Stomach (tissue), 19 donors: ENCODE measurements at places on chromosomes 16 and 17. TPM values are rescaled to one million over a fixed set of nuclear protein-coding genes. Genes with fewer than 3 reads are reported as not detected.

DNA sequence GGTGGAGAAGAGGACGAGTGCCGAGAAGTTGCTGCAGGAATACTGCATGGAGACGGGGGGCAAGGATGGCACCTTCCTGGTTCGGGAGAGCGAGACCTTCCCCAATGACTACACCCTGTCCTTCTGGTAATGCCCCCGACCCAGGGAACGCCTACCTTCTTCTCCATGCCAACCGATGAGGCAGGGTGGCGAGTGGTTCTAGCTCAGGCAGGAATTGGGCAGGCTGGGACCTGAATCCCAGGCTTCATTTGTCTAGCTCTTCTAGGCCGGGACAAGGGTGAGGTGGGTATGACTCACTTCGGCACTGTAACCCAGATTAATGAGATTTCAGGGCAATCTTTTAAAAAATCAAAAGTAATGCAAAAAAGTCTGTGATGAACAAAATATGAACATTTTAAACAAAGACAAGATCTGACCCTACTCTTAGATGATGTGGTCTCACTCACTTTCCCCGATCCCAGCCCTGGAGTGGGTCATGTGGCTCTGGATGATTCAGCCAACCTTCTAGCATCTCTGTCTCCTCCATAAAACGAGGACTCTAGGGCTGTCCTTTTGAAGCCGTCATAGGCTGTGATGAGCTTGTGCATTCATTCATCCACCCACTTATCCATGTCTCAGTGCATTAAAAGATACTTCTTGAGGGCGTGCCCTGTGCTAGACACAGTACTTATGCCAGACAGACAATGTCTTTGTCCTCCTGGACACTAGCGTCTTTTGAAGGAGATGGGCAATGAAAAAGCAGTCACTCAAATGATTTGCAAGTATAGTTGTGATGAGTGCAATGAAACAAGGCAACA, 102.6 kb downstream of the SDR42E1 start:
- DNase-seq, result no peak

DNA sequence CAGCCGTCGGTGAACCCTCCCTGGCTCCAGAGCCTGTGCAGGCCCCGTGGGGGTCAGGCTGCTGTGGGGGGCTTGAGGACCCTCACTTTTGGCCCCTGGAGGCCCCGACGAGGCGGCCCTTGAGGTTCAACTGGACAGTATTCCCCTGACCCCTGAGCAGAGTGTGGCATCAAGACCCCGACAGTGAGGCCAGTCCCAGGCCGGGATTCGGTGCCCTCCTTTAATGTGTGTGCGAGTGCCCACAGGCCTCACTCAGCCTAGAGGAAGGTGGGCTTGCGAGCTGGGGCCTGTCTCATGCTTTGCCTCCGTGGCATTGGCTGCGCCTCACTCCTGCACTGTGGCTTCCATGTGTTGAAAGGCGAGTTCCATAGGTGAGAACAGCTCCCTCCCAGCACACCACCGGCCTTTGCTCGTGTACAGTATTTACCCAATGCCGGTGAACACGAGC, 94.5 kb downstream of the METRNL start:
- DNase-seq, result no peak

GRCh38 chr16:73568769-73569168, 520.8 kb upstream of the ZFHX3 start:
- DNase-seq, result no peak

DNA sequence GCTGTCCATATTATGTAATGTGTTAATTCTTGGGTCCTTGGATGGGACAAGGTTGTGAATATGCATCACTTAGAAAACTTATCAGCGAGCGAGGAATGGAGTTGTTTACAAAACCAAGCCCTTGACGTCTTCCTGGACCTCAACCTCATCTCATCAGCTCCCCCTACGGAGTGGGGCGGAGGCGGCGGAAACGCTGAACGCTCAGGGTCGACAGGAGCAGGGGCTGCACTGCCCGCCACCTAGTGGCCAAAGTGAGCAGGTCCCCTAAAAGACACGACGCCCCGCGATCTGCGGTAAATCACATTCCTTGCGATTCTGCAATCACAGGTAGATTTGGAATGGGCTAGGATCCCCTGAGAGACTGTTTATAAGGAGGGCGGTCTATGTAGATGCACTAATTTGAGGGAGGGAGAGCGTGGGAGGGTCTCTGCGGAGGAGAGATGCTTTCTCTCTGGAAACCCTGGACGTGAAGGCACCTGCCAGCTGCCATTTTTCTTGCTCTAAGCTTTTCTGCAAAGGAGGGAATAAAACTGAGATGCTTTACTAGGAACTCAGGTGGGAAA, 5.4 kb upstream of the ICAM2 start:
- peak; percentile 80 for DNase-seq

DNA sequence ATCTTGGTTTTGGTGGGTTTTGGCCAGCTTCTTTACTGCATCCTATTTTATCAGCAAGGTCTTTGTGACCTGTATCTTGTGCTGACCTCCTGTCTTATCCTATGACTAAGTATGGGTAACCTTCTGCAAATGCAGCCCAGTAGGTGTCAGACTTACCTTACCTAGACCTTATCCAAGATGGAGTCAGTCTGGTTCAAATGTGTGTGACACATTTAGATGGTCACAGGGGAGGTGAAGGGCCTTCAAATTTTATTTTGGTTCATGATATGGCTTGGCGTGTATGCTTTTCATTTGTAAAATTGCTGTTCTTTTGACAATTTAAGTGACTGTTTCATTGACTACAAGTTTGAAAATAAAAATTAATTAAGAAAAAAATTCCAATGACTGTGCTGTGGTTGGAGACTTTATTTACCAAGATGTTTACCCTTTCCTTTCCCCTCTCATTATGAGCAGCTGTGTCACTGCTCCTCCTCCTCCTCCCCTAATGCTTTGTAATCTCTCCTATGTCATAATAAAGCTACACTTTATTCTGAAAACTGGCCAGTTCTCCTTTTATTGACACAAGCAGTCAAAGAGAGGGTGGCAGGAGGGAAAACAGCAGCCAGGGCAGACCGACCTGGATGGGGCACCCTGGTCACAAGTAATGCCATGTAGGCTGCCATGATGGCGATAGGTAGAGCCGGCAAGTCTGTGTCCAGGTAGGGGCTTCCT, 49.4 kb downstream of the TNFRSF13B start:
- no peak for DNase-seq

GRCh38 chr16:74774223-74775139, at the start of gene FA2H:
Gene FA2H, minus strand, starts transcription at chr16:74774820. Its CDS starts 65 bp downstream, at chr16:74774755.
- peak; percentile 96 for DNase-seq

DNA sequence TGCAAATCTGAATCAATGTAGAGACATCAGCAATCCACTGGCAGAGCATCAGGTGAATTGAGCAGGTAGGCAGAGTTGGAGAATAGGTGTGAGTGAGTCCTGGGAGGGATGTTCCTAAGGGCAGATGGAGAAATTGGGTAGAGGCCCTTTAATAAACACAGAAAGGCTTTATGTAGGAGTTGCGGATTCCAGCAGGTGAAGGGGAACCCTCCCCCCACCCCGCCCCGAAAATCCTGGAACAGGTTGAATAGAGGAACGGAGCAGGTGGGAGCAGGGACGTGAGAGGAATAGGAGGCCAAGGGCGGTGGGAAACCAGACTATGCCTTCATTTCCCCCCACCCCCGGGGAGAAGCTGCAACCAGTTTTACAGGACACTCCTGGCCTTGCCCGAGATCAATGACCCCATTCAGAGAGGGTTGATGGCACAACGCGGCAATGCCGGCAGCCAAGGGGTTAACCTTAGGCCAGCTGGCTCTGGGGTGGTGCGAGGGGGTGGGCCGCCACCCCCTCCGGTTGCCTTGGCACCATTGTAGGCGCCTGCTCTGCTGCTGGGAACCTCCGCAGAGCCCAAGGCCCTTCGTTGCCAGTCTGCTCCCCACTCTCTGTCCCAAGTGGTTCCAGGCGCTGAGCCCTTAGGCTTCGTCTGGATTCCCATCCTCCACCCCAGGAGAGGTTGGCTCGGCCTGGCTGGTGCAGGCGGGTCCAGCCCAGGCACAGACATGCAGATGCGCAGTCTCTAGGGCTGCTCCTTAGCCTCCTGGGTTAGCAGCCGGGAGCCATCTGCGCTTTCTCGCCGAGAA, 814 bp upstream of the RUNDC3A start:
- no peak for DNase-seq

GRCh38 chr16:75002474-75002873, 3.6 kb downstream of the ZNRF1 start:
- no peak for DNase-seq

GRCh38 chr16:81148277-81148676, 52.1 kb upstream of the GCSH start:
- DNase-seq, result no peak

- DNase-seq, result no peak
Observed at GRCh38 chr16:75189638-75190245, 17.2 kb downstream of the CTRB2 start.

DNA sequence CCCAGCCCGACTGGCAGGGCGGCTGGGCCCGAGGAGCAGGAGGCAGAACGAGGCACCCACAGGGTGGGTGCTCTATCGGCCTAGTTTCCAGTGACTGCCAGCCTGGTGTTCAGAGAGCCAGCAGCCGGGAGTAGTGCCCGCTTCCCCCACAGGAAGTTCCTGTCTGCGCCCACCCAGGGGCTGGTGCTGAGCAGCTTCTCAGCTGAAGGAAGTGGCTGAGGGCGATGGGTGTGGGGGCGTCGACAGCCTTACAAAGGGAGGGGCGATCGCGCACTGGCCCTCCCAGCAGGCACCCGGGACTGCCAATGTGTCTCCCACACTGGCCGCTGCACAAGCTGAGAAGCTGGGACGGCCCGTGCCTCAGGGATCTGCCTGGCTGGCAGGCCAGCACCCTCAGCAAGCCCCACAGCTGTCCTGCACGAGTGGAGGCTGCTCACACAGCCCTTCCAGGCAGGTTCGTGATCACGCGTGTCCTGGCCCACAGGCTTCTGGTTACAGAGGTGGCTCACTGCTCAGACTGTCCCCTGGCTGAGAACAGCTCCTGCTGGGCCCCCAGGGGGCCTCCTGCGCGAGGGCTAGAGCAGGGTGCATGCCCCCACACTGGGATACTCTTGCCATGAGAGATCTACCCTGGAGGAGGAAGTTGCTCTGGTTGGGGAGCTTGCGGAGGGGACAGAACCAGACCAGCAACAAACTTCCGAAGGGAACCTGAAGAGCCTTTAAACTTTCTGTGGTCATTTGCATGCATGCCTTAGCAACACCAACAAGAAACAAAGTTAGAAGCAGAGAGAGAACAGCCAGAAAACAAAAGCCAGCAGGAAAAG, 2.5 kb downstream of the RNF166 start:
- peak; percentile 43 for DNase-seq

GRCh38 chr17:1865252-1866037, 35.6 kb downstream of the RPA1 start:
- DNase-seq, result peak; percentile 46

MPO gene
- 0.46 TPM for polyA plus RNA-seq

ALOX12 gene
- polyA plus RNA-seq, result not detected

CIITA gene
- polyA plus RNA-seq, result 4.3 TPM

GAST gene
- not detected for polyA plus RNA-seq

KRT24 gene
- polyA plus RNA-seq, result 0.56 TPM

WFIKKN2 gene
- polyA plus RNA-seq, result 0.06 TPM

CDH16 gene
- 2.3 TPM for polyA plus RNA-seq

PLCD3 gene
- 17.2 TPM for polyA plus RNA-seq

AIPL1 gene
- not detected for polyA plus RNA-seq

PIRT gene
- not detected for polyA plus RNA-seq

STX4 gene
- polyA plus RNA-seq, result 59.3 TPM
